ENCODE measurements at places on chromosomes 13 and 19. TPM values are rescaled to one million over a fixed set of nuclear protein-coding genes. Genes with fewer than 3 reads are reported as not detected.

GRCh38 chr19:32540621-32541020, 40.4 kb upstream of the PDCD5 start:
- DNase-seq, result no peak

GRCh38 chr13:20709782-20710181, 6.3 kb downstream of the IL17D start:
- no peak for DNase-seq

BORA gene
- polyA plus RNA-seq, result 4.0 TPM

PBX4 gene
- polyA plus RNA-seq, result 2.9 TPM

- DNase-seq, result no peak
These were observed 3.6 kb downstream of the CEACAM20 start for GRCh38 chr19:44525721-44526430.

DNA sequence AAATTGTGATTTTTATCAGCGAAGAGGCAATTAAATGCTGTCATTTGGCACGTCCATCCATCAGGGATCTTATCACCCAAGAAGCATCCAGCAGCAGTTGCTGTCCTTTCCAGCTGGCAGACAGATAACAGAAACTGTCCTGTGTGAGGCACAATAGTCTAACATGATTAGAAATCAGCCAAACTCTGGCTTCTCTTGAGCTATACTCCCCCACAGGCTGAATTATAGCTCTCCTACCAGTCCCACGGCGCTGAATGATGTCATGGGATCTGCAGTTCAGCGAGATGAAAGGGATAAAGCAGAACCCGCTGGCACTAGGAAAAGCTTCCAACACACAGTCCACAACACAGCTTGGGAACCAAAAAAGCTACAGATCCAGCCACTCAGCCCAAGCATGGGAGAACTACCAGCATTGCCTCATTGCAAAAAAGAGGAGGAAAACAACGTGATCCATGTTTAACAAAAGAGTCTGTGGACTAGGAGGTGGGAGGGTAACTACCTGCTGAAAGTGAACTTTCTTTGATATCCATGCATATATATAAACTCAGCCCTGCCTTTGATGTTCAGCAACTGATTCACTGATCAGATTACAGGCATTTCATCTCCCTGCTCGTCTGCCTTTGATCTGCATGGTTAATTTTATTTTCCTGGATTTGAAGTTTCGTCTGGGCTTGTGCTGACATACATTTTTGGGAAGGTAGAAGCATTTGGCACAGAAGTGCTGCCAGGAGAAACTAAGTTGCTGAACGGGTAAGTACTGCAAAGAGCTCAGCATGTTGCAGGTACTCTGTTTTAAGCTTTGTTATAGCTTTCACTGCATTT, at the start of gene TNFRSF19:
Gene TNFRSF19, plus strand, starts transcription at position 314 of the 822 bp plus-strand sequence. CDS start 19,772 bp downstream, outside the sequence.
- peak; percentile 91 for DNase-seq

- DNase-seq, result no peak
These were observed 34.0 kb downstream of the VAV1 start for GRCh38 chr19:6806488-6806887.

CCDC194 gene
- not detected for polyA plus RNA-seq

DNA sequence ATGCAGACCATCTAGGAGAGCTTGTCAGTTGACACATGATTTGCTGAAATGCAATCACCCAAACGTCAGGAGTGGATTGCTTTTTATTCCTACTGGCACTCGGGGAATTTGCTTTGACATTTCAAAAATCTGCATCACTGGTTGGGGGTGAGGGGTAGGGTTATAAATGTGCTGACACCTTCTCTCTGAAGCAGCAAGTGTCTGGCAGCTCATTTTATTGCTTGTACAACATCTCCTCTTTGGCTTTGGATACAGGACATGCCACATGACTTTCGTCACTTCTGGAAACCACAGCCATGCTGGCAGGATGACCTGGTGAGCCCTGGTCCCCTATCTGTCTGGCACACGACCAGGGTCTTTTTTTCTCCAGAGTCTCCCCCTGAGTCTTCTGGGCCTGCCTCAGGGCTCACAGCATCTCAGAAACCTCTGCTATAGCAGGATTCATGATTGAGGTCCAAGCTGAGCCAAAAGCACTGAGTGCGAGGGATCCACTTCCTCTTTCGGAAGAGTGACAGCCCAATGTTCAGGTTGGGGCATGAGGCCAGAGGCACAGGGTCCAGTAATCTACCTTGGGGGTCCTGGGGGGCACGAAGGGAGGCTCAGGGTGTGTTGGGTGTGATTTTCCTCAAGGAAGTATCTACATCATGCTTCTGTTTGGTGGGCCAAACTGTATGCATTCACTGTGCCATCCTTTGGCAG, 60.1 kb downstream of the HSPH1 start:
- DNase-seq, result no peak

DNA sequence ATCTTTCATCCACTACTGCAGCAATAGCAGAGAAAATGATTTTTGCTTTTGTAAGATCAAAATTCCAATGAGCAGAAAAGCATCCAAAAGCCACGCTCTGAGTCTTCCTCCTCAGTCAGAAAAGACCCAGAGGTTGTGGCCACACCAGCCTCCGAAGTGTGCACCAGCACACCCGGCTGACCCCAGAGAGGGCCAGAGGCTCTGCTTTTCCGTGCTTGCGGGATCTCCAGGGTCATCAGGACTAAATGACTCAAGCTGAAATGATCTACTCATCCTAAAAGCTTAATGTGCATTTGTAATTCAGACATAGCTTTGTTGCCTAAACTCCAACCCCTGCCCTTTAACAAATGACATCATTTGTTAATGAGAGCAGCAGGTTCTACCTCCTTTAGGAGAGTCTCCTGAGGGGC, 16.5 kb downstream of the RXFP2 start:
- peak; percentile 87 for DNase-seq

GRCh38 chr19:10724573-10725071, 6.7 kb downstream of the DNM2 start:
- DNase-seq, result no peak

ZNF85 gene
- polyA plus RNA-seq, result 3.1 TPM

DNA sequence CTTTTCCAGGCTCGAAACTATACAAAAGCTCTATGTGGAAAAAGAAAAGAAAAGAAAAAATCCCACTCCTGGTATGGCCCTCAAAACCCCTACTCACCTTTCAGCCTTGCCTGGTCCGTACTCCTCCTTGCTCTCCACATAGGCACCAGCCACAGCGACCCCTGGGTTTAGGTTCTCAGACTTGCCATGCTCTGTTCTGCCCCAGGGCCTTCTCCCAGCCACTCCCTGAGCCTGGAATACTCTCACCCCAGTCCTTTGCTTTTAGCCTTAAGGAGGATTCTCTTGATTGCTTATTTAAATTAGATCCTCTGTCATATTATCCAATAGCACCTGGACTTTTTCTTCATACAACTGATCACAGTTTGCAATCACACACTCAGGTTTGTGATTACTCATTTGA, 522.5 kb downstream of the DIAPH3 start:
- no peak for DNase-seq

- no peak for DNase-seq
These were observed 7.3 kb downstream of the APC2 start for GRCh38 chr19:1457031-1457739.

LILRA1 gene
- not detected for polyA plus RNA-seq

- peak; percentile 35 for DNase-seq
These were observed 15.4 kb upstream of the SBNO2 start for GRCh38 chr19:1189419-1189818.

KCNK6 gene
- 3.9 TPM for polyA plus RNA-seq

TNNI3 gene
- polyA plus RNA-seq, result not detected

- DNase-seq, result peak; percentile 40
These were observed 70.6 kb upstream of the C13orf46 start for GRCh38 chr13:114044486-114044885.

GRCh38 chr19:17648097-17648660, 40.0 kb downstream of the UNC13A start:
- DNase-seq, result no peak

GRCh38 chr19:31258211-31259052, 90.8 kb downstream of the TSHZ3 start:
- DNase-seq, result no peak

GRCh38 chr13:113653264-113654174, 4.5 kb downstream of the ATP4B start:
- no peak for DNase-seq

SPACA4 gene
- polyA plus RNA-seq, result not detected

- DNase-seq, result peak; percentile 6
These were observed 20.7 kb upstream of the ZNF507 start for GRCh38 chr19:32324631-32325285.

- DNase-seq, result no peak
These were observed 1.7 kb downstream of the PDE4A start for GRCh38 chr19:10422046-10422461.

GRCh38 chr19:46065486-46066071, 24.8 kb upstream of the IGFL4 start:
- no peak for DNase-seq

DNA sequence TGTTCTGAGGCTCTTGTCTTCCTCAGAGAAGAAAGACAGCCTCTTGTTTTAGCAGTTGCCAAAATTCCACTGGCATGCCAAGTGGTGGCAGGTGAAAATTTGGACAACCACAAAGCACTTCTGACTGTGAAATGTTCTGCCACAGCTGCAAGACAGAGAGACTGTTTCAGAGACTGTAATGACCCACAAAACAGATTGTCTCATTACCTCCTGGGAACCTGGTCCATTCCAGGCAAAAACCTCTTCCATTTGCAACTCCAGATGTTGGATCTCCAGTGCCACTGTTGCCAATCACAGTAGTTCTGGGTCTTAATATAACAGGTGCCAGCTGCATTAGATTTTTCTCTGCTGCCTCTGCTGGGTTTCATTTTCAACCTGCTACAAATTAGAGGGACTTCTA, 911.5 kb downstream of the UQCRFS1 start:
- no peak for DNase-seq

DNA sequence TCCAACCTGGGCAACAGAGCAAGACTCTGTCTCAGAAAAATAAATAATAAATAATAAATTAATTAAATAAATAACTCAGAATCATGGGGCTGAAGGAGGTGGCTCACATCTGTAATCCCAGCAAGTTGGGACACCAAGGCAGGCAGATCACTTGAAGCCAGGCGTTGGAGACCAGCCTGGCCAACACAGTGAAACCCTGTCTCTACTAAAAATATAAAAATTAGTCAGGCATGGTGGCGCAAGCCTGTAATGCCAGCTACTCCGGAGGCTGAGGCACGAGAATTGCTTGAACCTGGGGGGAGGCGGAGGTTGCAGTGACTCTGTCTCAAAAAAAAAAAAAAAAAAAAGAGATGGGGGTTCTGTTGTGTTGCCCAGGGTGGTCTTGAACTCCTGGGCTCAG, 7.2 kb downstream of the TMEM38A start:
- DNase-seq, result no peak

CYP2S1 gene
- polyA plus RNA-seq, result 2.1 TPM

CBLC gene
- not detected for polyA plus RNA-seq

GRCh38 chr13:91740756-91741155, 342.3 kb downstream of the GPC5 start:
- no peak for DNase-seq
